ENCODE measurements at places on chromosomes 6 and 20.

GRCh38 chr6:52893803-52894202, 15.7 kb downstream of the GSTA3 start:
- no peak for DNase-seq

DNA sequence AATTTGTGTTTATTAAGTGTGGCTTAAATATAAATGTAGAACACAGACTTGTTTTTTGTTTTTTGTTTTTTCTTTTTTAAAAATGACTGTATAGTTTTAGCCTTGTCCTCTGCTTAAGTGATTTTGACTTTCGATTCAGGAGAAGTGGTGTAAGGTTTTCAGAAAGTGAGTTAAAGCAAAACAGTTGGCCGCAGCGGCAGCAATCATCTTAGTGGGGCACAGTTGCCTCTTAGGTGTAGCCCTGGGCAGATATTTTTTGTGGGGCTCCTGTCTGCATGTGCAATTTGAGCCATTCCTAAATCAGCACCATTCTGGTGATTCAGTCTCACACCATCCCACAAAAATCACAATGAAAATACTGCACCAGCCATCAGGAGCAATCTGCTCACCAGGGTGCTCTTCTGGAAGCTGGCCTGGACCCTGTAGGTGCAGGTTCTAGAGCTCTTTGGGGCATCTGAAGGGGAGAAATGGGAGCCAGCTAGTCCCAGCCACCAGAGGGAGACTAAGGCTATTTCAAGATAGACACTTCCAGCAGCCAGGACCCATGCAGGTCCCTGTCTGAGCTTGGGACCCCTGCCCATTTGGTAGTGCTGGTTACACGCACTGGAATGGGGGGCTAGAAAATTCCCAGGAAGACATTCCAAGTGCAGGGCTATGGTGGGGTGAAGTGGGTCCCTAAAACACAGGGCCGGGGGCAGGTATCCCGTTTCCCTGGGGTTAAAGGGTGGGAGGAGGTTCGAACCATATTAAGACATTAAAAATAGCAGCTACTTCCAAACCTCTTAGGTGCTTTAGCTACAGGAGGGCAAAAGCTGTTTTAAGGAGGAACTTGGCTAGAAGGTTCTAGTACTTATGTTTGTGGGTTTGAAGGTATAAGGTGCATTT, 156.6 kb downstream of the NFATC2 start:
- no peak for DNase-seq

GRCh38 chr20:40536808-40537207, 152.2 kb downstream of the MAFB start:
- no peak for DNase-seq

- DNase-seq, result no peak
Observed at GRCh38 chr6:89642956-89643355, 4.4 kb upstream of the LYRM2 start.

DNA sequence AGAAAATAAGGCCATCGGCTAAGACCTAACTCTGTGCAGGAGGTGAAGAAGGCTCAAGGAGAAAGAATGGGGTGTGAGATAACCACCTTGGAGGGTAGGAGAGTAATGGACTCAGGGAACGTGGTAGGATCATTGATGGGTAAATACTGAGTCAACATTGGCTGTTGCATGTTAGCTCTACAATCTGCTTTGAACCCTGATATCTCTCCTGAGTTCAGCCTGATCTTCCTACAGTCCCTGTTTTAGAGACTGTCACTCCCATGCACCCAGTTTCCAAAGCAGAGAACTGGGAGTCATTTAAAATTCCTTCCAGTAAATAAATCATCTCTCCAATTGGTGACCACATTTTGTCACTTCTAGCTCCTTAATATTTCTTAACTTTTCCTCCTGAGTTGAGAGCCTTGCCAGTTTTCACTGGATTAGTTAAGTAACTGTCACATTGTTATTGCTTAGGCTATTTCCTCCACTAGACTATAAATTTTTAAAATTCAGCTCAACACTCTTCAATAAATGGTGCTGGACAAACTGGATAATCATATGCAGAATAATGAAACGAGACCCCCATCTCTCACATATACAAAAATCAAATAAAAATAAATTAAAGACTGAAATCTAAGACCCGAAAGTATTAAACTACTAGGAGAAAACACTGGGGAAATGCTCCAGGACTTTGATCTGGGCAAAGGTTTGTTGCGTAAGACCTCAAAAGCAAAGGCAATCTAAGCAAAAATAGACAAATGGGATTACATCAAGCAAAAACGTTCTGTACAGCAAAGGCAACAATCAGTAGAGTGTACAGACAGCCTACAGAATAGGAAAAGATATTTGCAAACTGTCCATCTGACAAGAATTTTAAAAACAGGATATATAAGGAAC, 138.9 kb upstream of the TMEM170B start:
- DNase-seq, result no peak

- no peak for DNase-seq
Observed at GRCh38 chr20:35319871-35320197, 27.6 kb upstream of the FAM83C start.

- peak; percentile 70 for DNase-seq
Observed at GRCh38 chr6:32973144-32974015, 5.0 kb downstream of the BRD2 start.

GRCh38 chr6:157640746-157641451, 182.1 kb upstream of the SNX9 start:
- DNase-seq, result no peak

GRCh38 chr6:56890683-56891429, 64.1 kb upstream of the BEND6 start:
- DNase-seq, result no peak

DNA sequence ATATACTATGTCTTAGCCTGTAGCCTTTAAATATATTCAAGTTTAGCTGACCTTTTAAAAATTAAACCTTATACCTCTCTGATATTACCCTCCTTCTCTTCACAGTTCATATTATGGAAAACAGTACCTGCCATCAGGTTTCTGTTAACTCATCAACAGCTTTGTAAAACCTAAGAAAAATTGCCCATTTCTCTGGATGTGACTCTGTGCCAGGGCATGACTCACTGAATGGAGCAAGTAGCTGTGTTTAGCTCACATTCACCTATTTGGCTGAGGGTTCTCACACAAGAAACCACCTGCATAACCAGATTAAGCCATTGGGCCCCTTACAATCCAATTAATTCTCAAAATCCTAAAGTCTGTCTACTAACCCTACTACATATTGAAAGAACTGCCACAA, 678.8 kb upstream of the MARCKS start:
- DNase-seq, result no peak

- DNase-seq, result no peak
Observed at GRCh38 chr20:22719167-22719591, 134.8 kb upstream of the FOXA2 start.

GRCh38 chr6:148242180-148242579, 100.5 kb upstream of the SASH1 start:
- DNase-seq, result no peak

GRCh38 chr20:49259799-49260198, 18.1 kb downstream of the ZNFX1 start:
- DNase-seq, result no peak

- DNase-seq, result peak; percentile 17
Observed at GRCh38 chr6:108592371-108593337, 31.9 kb downstream of the FOXO3 start.

GRCh38 chr6:156126535-156126934, 650.6 kb upstream of the ARID1B start:
- no peak for DNase-seq

GRCh38 chr6:36442103-36442670, 467 bp downstream of the PXT1 start:
- no peak for DNase-seq

GRCh38 chr20:20582734-20583133, 129.7 kb downstream of the RALGAPA2 start:
- DNase-seq, result no peak

- DNase-seq, result no peak
Observed at GRCh38 chr6:35178932-35179832, 34.6 kb upstream of the SCUBE3 start.

GRCh38 chr6:158524311-158524710, 35.6 kb upstream of the TMEM181 start:
- no peak for DNase-seq

GRCh38 chr6:5507131-5507681, 245.9 kb downstream of the FARS2 start:
- DNase-seq, result no peak

DNA sequence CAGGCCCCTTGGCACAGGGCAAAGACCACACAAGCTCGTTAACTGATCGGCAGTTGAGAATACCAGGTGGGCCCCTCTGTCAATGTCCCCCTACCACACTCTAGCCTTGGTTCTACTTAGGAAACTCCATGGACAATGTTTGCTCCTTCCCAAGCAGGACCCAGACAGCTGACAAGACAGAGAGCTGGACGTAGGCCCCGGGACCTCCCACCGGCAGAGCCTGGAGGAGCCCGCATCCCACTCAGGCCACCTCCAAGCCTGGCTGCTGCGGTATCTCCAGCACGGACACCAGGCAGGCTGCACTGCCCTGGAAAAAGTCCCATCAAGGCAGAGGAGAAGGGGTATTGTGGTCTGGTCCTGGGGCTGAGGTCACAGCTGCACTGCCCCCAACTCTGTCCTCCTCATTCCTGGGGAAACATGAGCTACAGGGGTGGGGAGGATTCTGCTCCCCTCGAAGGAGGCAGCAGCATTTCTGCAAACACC, 6.2 kb upstream of the GRM4 start:
- no peak for DNase-seq

GRCh38 chr6:84508981-84509380, 255.4 kb downstream of the TBX18 start:
- no peak for DNase-seq

DNA sequence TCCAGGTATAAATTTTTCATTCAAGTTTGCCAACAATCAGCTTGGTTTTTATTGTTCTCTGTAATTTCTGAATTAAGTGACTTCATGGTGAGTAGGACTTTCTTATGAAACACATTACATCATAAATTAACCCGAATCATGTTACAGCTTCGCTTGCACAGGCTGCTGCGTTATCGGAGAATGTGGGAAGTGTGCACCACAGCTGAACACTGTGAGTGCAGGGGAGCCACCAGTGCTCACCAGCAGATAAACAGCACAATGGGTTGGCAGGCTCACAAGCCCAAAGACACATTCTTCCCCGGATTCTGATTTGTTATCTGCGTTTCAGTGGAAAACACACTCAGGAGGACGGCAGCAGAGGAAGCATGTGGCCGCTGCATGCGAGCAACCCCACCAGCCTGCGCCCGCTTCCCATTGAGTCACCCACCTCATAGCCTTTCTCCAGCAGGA, 121.1 kb downstream of the GMDS start:
- no peak for DNase-seq

DNA sequence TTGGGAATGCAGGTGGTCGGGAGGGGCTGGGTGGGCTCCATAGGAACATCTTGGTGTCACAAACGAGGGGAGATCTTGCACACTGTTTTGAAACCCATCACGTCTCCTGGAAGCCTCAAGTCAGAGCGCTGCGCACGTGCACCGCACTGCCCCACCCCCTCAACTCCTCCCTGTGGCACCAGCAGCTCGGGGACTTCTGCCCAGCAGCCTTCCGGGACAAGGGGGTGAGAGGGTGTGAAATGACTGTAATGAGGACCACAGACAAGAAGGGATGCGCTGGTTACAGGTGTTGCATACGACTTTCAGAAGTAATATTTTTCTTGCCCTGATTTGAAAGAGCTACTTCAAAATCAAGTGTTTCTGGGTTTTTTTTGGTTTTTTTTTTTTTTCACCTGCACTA, 60.3 kb downstream of the FOXC1 start:
- DNase-seq, result no peak

- DNase-seq, result no peak
Observed at GRCh38 chr6:25960734-25961133, 1.9 kb upstream of the TRIM38 start.

- DNase-seq, result no peak
Observed at GRCh38 chr20:1374246-1374645, 18.6 kb downstream of the FKBP1A start.

GRCh38 chr6:114762145-114762544, 419.3 kb upstream of the HS3ST5 start:
- DNase-seq, result no peak

DNA sequence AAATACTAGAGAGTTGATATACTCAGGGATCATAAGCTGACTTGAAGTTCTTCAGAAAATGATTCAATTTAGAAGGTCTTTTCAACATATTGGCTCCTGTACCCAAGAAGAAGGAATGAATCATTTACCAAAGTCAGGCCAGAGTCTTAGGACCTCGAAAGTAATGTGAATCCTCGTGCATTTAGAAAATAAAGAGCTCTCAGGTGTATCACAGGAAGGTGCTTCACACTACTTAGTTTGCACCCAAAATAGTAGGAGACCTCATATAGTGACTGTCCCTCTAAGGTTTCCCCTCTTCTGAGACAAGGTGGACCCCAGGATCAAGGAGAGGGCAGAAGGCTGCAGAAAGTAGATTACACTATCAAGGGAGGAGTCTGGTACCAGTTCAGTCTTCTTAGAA, 71.8 kb downstream of the F13A1 start:
- no peak for DNase-seq

DNA sequence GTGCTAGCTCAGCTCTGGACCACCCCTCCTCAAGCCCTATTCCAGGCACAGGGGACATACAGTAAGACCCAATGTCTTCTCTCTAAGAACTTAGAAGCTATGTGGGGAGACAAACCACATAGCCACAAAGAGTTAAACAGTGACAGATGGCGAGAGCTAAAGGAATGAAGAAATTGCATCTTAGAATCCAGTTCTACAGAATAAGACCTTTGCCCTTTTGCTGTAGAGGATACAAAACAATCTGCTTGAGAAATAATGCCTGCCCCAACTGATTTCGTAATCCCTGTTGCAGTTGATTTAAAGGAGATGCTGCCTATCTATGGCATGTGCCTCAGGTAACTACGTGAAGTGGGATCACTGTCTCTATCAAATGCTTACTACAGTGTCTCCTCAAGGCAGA, 31.2 kb downstream of the TNFRSF21 start:
- no peak for DNase-seq

DNA sequence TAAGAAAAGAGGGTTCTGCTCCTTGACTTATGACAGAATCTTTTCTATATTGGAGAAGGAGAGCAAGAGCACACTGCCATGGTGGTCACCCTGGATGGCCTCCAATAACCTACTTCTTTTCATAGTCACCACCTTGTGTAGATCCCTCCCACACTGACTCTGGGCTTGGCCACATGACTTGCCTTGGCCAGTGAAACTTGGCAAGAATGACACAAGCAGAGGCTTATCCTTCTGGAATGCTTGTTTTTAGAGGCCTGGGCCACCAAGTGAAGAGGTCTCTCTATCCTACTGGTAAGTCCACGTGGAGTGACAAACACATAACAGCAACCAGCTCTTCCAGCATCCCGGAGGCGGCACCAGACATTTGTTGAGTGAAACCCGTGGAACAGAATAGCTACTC, 349.4 kb upstream of the JARID2 start:
- DNase-seq, result no peak

- no peak for DNase-seq
Observed at GRCh38 chr6:163460307-163460782, 45.8 kb downstream of the QKI start.

DNA sequence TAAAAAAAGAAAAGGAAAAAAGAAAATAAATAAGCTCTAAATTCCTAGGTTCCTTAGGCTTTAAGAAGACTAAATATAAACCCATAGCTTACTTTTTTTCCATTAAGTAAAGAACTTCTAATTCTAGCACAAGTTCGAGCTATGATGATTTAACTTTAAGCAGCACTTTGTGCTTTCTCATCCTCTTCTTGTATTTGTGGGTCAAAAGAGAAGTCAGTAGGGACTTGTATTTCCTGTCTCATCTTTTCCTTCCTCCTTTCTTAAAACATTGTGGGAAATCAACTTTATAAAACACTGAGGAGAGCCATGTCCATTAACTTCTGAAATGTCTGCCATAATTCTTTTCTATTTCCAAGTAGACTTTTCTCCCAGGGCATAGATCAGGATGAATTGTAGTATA, 637.7 kb upstream of the CITED2 start:
- no peak for DNase-seq

GRCh38 chr20:34922654-34923381, 32.8 kb downstream of the GSS start:
- DNase-seq, result no peak

All from effector CD8-positive, alpha-beta T cell (primary cell).